Breast epithelium (tissue), 4 donors: ENCODE measurements at places on chromosomes 7 and 10. TPM values are rescaled to one million over a fixed set of nuclear protein-coding genes. Genes with fewer than 3 reads are reported as not detected.

GRCh38 chr10:126430512-126430911 is 42.2 kb upstream of the ADAM12 start:
- no peak for DNase-seq
- H3K27ac ChIP-seq = no peak overlapping the region
- no peaks in the 10 kb centered on the region for H3K27me3 ChIP-seq
- H3K36me3 ChIP-seq = no peaks in the 10 kb centered on the region

DNA sequence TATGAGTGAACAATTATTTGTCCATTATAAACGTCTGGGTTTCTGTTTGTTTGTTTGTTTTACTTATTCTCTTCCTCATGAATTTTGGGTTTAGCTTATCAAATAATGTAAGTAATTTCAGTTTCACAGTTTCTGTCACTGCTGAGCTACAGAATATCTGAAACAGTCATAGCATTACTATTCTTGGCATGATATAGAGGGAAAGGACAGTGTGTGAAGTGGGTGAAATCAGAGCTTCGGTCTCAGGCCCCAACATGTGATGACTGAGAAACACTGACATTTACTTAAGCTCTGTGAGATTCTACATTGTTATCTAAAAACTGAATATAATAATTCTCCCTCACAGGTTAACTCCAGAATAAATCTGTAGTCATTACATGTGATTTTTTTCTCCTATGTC is 8.8 kb upstream of the OR6V1 start:
- H3K36me3 ChIP-seq = no peaks in the 10 kb centered on the region
- H3K4me1 ChIP-seq = no peaks in the 10 kb centered on the region
- no peak overlapping the region for H3K27ac ChIP-seq
- no peak for DNase-seq
- no peaks in the 10 kb centered on the region for H3K27me3 ChIP-seq

- H3K4me3 ChIP-seq = no peak overlapping the region
- DNase-seq = no peak
- H3K4me1 ChIP-seq = no peaks in the 10 kb centered on the region
Observed at GRCh38 chr7:47502240-47502877, 79.6 kb downstream of the TNS3 start.

DNA sequence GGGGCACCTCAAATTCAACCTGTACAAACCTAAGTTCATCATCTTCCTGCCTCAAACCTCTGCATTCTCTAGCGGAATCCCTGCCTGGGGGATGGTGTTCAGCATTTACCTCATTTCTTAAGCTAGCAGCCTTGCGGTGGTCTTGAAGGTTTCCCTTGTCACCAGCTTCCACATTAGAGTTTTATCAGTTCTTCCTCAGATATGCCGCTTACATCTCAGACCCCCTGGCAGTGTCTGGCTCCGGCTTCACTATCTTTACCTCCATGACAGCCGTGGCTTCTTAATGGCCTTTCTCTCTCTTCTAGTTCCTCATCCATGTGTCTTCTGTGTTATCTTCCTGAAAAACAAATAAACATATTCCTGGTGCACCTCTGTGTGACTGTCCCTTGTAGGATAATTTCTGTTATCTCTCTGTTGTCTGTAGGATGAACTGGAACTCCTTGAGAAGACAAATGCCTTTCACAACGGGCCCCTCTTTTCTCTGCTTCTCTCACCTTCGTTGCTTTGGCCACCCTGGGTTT is 101.1 kb upstream of the BMPER start:
- H3K4me3 ChIP-seq = no peak overlapping the region
- DNase-seq = no peak
- H3K36me3 ChIP-seq = no peaks in the 10 kb centered on the region
- no peaks in the 10 kb centered on the region for H3K27me3 ChIP-seq
- no peaks in the 10 kb centered on the region for H3K4me1 ChIP-seq

DNA sequence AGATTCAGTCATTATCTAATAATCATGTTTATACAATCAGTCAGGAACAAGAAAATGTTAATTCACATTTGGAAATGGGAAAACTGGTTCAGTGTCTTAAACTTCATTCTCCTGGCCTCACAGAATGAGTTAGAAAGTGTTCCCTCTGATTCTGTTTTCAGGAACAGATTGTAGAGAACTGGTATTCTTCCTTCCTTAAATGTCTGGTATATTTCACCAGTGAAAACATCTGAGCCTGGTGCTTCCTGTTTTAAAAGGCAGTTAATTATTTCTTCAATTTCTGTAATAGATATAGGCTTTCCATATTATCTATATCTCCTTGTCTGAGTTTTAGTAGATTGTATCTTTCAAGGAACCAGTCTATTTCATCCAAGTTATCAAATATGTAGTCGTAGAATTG is 97.1 kb upstream of the TMEM168 start:
- H3K4me1 ChIP-seq = no peaks in the 10 kb centered on the region
- no peak overlapping the region for H3K4me3 ChIP-seq
- DNase-seq = no peak
- no peaks in the 10 kb centered on the region for H3K36me3 ChIP-seq
- no peak overlapping the region for H3K27ac ChIP-seq

GRCh38 chr7:18191341-18191740 is 163.7 kb upstream of the PRPS1L1 start:
- H3K4me1 ChIP-seq = no peaks in the 10 kb centered on the region
- H3K4me3 ChIP-seq = no peak overlapping the region
- no peaks in the 10 kb centered on the region for H3K27me3 ChIP-seq
- H3K27ac ChIP-seq = no peak overlapping the region
- H3K36me3 ChIP-seq = no peaks in the 10 kb centered on the region

DNA sequence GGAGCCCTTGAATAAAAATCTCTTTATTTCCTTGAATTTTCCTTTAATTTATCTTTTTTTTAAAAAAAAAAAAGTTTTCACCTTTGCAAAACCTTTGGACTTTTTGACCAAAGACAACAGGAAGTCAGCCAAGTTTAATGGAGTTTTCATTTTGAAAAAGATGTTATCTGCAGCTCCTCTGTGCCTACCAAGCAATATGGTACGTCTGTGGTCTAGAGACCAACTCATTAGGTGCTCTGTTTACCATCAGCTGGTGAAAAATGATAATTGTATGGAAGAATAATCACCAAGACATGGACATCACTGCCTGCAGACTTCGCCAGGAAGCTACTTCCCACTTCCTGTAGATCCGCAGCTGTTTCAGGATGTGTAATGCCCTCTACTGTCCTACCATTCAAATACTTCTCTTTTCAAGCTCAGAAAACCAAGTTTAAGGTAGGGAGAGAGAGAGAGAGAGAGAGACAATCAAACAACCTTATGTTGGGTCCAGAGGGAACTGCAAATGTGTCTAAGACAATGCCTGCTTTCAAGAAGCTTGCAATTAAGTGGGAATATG is 18.7 kb downstream of the PLXNA4 start:
- no peaks in the 10 kb centered on the region for H3K4me1 ChIP-seq
- no peak for DNase-seq
- no peak overlapping the region for H3K4me3 ChIP-seq
- H3K27ac ChIP-seq = no peak overlapping the region
- H3K27me3 ChIP-seq = no peaks in the 10 kb centered on the region

DNA sequence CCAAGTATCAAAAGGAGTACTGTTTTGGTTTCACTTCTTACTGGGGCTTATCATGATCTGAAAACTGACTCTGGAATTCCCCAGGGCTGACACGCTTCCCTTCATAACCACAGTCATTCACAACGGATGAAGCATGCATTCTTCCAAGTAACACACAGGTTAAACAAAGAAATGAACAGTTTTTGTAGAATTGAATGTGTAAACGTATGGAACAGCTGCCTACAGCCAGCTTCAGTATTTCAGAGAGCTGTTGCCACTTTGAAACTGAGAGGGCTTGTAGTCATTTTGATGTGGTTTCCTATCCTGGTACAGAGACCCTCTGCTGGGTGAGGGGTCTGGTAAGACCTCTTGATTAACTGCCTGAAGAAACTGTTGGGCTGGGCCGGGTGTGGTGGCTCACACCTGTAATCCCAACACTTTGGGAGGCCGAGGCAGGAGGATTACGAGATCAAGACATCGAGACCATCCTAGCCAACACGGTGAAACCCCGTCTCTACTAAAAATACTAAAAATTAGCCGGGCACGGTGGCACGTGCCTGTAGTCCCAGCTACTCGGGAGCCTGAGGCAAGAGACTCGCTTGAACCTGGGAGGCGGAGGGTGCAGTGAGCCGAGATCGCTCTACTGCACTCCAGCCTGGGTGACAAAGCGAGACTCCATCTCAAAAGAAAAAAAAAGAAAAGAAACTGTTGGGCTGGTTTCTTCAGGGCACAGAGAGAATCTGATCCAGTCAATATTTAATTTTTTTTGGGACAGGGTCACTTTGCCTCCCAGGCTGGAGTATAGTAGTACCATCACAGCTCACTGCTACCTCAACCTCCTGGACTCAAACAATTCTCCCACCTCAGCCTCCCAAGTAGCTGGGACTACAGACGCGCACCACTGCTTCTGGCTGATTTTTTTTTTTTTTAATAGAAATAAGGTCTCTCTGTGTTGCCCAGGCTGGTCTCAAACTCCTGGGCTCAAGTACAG is 4.7 kb downstream of the NFE2L3 start:
- no peaks in the 10 kb centered on the region for H3K27me3 ChIP-seq
- peak overlapping the region; percentile 27 for H3K4me3 ChIP-seq
- no peak overlapping the region for H3K27ac ChIP-seq
- H3K4me1 ChIP-seq = no peaks in the 10 kb centered on the region
- no peaks in the 10 kb centered on the region for H3K36me3 ChIP-seq

DNA sequence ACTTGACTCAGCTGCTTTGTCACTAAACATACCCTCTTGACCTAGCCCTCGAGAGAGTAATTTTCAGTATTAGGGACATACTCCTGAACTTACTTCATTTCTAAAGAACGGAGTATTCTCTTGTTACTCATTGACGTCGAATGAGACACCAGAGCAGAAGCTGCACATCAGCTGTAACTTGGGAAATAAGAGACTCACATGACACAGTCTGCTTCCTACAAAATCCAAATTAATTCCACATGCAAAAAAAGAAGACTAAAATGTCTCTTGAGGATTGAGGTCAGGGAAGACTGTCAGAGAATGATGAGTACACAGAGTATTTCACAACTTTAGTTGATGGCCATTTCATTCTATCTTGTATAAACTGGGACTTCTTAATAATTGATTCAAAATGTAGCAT is 114.7 kb upstream of the EGFR start:
- DNase-seq = no peak
- H3K27ac ChIP-seq = peak overlapping the region; percentile 17
- H3K4me1 ChIP-seq = no peaks in the 10 kb centered on the region

DNA sequence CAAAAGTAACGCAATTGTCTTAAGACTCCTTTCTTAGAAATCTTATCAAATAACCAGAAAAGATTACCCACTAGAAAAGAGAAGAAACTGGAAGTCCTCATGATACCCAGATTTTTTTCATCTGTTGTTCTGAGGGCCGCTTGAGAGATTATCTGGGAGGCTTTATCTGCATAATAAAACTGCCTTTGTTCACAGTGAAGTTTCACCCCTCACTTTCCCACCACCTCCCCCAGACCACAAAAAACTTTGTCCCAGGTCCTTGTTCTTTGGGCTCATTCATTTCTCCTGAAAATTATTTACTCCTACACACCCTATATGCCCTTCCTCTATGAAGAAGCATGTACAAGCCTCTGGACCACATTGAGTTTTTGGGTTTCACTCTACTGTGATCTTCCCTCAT is 745.1 kb upstream of the COBL start:
- no peaks in the 10 kb centered on the region for H3K27me3 ChIP-seq
- no peak overlapping the region for H3K27ac ChIP-seq
- no peak for DNase-seq
- no peak overlapping the region for H3K4me3 ChIP-seq

GRCh38 chr7:157503229-157503628 is 166.4 kb downstream of the DNAJB6 start:
- no peaks in the 10 kb centered on the region for H3K36me3 ChIP-seq
- H3K27me3 ChIP-seq = peaks cover 14% of the 10 kb centered on the region

GRCh38 chr10:60536529-60537114 is 146.9 kb upstream of the ANK3 start:
- H3K27ac ChIP-seq = no peak overlapping the region
- H3K27me3 ChIP-seq = no peaks in the 10 kb centered on the region
- no peak for DNase-seq
- H3K4me3 ChIP-seq = no peak overlapping the region

DNA sequence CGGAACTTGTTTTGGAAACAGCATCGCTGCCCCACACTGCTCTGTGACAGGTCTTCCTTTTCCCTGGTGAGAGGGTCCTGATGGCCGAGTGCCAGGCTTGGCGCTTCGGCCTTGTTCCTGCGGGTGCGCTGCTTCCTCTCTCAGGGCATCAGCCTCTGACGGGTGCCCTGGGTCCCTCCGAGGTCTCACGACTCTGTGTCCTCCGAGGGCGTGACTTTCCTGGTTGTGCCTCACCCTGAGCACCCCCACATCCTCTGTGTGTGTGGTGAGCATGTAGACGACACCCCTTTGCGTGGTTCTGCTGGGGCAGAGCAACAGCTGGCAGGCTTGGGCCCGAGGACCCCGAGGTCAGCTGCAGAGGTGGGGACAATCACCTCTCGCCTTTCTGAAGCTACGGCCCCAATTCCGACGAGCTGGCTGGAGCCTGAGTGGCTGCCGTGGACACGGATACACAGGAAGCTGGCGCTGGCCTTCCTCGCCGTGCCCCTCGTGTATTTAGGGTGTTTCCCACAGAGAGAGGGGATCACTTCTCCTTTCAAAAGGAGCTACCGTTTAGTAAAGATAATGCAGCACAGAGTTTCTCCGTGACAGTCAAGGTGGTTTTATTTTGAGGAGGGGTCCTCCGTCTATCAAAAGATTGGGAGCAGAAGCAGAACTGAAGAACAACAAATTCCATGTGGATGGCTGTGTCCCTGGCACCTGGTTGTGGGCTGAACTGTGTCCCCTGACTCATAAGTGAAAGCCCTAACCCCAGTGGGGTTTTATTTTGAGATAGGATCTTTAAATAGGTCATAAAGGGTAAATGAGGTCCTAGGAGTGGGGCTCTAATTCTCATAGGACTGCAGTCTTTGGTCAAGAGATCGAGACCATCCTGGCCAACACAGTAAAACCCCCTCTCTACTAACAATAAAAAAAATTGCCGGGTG is 36.2 kb upstream of the PITRM1 start:
- H3K4me3 ChIP-seq = no peak overlapping the region
- no peak for DNase-seq
- no peaks in the 10 kb centered on the region for H3K4me1 ChIP-seq
- no peak overlapping the region for H3K27ac ChIP-seq

GRCh38 chr7:6257675-6258074 is 14.7 kb downstream of the CYTH3 start:
- H3K4me3 ChIP-seq = no peak overlapping the region
- H3K36me3 ChIP-seq = no peaks in the 10 kb centered on the region
- H3K27ac ChIP-seq = peak overlapping the region; percentile 45
- DNase-seq = no peak

GRCh38 chr10:130038611-130039109 is 72.0 kb downstream of the C10orf143 start:
- H3K27ac ChIP-seq = no peak overlapping the region
- no peak for DNase-seq
- peaks cover 8% of the 10 kb centered on the region for H3K27me3 ChIP-seq
- no peaks in the 10 kb centered on the region for H3K4me1 ChIP-seq
- H3K4me3 ChIP-seq = no peak overlapping the region
- no peaks in the 10 kb centered on the region for H3K36me3 ChIP-seq

GRCh38 chr7:121159553-121159952 is 169.2 kb upstream of the WNT16 start:
- no peaks in the 10 kb centered on the region for H3K27me3 ChIP-seq
- no peaks in the 10 kb centered on the region for H3K4me1 ChIP-seq
- no peak overlapping the region for H3K4me3 ChIP-seq
- DNase-seq = no peak

The ITGB8 gene
- total RNA-seq = 52.1 TPM

The C10orf95 gene
- total RNA-seq = 0.59 TPM

The ABLIM1 gene
- total RNA-seq = 216 TPM

The CYP51A1 gene
- total RNA-seq = 32.4 TPM

The USP6NL gene
- total RNA-seq = 28.7 TPM

The KIF11 gene
- 2.6 TPM for total RNA-seq

The GARIN1A gene
- 2.9 TPM for total RNA-seq

The RTKN2 gene
- 1.3 TPM for total RNA-seq

The IFIT2 gene
- 3.5 TPM for total RNA-seq
